ENCODE measurements at places on chromosomes 2 and 18. TPM values are rescaled to one million over a fixed set of nuclear protein-coding genes. Genes with fewer than 3 reads are reported as not detected.

DNA sequence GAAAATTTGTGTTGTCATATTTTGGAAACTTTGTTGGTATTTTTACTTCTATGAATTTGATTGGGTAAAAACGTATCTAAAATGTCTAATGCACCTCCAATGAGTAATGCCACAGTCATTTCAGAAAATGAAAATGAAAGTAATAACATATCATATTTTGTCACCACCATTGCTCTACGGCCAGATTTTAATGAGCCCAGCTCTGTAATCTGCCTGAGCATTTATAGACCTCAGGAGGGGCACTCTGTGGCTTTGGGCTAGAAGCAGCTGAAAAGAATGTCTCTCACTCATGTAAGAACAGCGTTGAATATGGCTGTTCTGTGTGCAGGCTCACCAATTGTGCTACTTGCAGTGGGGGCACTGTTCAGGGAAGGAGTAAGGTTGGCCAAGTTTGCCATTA, 32.7 kb upstream of the ABCA12 start:
- DNase-seq = no peak
- no peak overlapping the region for H3K27ac ChIP-seq
- no peaks in the 10 kb centered on the region for H3K36me3 ChIP-seq

- H3K36me3 ChIP-seq = peaks cover 2% of the 10 kb centered on the region
- H3K4me3 ChIP-seq = no peak overlapping the region
- no peak for DNase-seq
- H3K4me1 ChIP-seq = peaks cover 5% of the 10 kb centered on the region
Observed at GRCh38 chr2:95376311-95377215, 25.9 kb upstream of the FAHD2A start.

- H3K4me1 ChIP-seq = no peaks in the 10 kb centered on the region
- H3K27me3 ChIP-seq = no peaks in the 10 kb centered on the region
- H3K36me3 ChIP-seq = no peaks in the 10 kb centered on the region
- H3K27ac ChIP-seq = no peak overlapping the region
Observed at GRCh38 chr2:214014551-214015220, 396.2 kb upstream of the VWC2L start.

DNA sequence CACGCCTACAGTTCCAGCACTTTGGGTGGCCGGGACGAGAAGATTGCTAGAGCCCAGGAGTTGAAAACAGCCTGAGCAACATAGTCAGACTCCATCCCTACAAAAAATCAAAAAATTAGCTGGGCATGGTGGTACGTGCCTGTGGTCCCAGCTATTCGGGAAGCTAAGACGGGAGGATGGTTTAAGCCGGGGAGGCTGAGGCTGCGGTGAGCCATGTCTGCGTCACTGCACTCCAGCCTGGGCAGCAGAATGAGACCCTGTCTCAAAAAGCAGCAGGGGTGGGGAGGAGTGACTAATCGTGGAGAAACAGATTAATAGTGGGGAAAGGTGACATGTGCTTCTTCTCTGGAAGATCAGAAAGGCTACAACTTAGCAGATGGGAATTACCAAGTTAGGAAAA, 58.1 kb upstream of the GPC1 start:
- peaks cover 34% of the 10 kb centered on the region for H3K4me1 ChIP-seq
- H3K27ac ChIP-seq = no peak overlapping the region
- no peaks in the 10 kb centered on the region for H3K36me3 ChIP-seq

DNA sequence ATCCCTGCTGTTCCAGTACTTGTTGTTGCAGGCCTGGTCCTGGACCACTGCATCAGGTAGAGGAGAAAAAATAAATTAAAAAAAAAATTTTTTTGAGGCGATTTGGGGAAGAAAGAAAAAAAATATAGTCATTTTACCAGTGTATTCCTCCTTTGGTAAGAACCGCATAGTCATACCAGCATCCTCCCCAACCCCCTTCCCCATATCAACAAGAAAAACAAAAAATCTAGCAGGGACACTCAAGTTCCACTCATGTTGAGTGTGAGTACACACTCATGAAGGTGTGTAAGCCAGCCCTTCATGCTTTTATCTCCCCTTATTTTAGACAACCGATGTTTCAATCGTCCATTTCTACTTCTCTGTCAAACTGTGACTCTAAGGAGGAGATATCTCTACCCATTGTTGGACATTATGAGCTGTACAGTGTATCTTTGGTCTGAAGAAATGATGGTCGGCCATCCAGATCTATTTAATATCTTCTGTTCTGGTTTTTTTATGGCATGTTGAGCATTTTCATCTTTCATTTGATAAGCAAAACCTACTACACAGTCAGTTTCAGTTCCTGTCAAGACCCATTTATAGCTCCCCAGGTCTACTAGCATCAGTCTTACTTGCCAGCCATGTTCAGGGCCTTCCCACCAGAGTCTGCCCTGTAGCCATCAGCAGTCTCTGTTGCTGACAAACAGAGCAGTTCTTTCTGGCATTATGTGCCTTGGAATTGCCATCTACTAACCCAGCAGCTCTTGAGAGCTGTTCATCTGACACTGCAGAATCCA, 20.0 kb downstream of the ELP2 start:
- no peak overlapping the region for H3K27ac ChIP-seq
- peaks cover 71% of the 10 kb centered on the region for H3K36me3 ChIP-seq
- no peak for DNase-seq

DNA sequence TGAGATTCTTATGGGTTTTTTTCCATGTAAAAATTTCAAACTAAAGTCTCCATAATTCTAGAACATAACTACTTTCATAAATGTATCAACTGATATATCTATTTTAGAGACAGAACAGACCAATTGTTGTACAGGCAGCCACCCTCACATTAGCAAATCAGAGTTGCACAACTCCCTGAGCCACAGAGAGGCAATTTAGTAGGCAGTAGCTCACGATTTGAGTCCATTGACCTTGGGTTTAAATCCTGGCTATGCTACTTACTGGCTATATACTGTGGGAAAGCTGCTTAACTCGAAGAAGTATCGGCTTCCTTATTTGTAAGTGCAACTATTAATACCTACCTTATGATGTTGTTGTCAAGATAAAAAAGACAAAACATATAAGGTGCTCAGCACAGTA, 16.2 kb downstream of the MTIF2 start:
- no peaks in the 10 kb centered on the region for H3K27me3 ChIP-seq
- no peak overlapping the region for H3K27ac ChIP-seq
- DNase-seq = no peak
- H3K36me3 ChIP-seq = peaks cover 28% of the 10 kb centered on the region

DNA sequence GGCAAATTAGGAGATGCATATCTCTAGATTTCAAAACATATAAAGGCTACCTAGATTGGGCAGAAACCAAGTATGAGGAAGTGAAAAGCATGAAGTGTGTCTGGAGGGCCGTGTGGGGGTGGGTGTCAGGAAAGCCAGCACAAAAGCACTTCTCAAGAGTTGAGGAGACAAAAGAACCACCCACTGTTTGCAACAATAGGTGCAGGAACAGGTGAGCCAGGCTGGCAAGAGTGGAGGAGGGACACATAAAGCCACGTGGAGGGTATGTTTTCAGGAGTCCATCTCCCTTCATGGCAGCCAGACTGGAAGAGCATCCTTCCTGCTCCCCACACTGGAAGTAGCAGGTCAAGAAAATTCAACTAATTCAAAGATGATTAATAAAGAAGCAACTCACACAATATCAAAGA, 96.4 kb downstream of the CERS6 start:
- no peaks in the 10 kb centered on the region for H3K27me3 ChIP-seq
- H3K4me3 ChIP-seq = no peak overlapping the region
- H3K36me3 ChIP-seq = peaks cover 9% of the 10 kb centered on the region

SP110 gene
- total RNA-seq = 10.9 TPM

PREB gene
- total RNA-seq = 26.9 TPM

TEKT4 gene
- not detected for total RNA-seq

All from muscle of leg (tissue), 16 donors.